ENCODE measurements at places on chromosomes 16 and 17.

GRCh38 chr17:67520252-67520906, 143.3 kb downstream of the PITPNC1 start:
- no peak for DNase-seq

DNA sequence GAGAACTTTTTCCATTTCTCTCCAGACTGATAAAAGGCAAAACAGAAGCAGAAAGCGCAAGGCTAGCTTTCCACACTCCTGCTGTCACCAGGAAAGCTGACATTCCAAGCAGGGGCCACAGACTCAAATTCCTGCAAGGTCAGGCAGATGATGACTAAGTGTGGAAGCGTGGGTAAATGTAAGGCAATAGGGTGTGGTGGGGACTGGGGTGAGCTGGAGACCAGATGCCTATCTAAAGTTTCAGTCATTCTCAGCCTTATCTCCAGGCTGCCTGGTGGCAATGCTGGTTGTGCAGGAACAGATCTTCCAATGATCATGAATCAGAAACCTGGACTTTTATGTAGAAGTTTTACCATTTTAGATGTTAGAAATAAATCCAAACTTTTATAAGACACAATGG, 224.1 kb downstream of the GSG1L start:
- no peak for DNase-seq

GRCh38 chr16:58107709-58108108, 21.5 kb downstream of the CFAP20 start:
- no peak for DNase-seq

DNA sequence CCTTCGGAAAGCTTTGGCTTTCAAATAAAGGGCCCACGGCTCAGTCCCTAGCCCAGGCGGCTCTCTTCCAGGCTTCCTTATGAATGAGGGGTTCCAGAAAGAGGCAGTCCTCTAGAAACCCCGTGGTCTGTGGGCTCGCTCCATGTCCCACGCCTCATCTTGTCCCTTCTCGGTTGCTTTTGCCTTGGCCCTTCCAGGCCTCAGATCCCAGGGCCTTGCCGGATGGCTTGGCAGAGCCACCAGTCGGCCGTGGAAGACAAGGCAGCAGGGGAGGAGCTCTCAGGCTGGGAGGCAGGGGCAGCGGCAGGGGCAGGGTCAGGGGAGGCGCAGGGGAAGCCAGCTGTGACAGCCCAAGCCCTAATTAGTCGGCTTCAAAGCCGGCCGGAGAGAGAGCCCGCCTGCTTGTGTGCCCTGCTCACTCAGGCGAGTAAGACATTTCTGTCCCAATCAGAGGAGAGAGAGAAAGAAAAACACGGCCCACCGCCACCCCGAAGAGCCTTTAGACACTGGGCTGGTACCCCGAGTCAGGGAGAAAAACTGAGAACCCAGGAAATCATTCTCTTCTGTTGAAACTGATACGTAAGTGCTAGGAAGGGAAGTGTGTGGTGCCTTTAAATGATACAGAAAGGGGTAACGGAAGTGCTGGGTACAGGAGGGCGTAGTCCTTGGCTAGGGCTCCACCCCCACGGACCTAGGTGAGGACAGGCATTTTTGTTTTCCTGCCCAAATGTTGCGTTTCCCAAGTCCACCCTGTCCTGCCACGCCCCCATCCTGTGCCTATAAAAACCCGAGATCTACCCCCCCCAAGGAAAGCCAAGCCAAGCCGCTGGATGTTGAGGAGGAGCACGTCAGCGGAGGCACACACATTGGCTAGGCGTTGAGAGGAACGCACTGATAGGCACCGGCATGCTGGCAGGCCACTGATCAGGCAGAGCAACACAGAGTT, 27.8 kb upstream of the MEIOC start:
- DNase-seq, result no peak

DNA sequence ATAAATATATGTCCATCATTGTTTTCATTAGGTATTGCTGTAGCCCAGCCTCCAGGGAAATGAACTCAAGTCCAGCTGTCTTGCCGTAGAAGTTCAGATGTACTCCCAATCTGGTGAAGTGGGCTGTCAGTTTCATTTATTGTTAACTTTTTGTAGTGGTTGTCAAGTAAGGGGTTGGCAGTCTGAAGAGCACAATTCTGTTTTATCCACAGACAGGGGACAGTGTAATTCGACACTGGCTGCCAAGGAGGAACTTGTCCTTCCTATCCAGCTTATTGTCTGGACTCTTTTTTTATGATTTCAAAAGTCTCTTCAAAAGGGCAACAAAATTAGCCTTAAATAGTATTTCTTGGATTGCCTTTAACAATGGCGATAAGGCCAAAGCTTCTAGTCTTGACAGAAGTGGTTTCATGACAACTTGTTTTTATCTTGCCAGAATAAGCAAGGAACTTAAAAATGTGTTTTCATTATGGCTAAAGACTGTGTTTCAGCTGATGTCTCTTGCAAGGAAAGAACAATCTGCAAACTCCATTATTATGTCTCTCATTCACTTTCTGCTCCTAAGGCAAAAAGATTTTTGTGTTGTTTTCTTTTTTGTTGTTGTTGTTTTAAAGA, 73.9 kb upstream of the TANC2 start:
- no peak for DNase-seq

Measured in type B pancreatic cell (in vitro differentiated cells).